Fibroblast of mammary gland (primary cell): ENCODE measurements at places on chromosomes 7 and 10.
A peak's percentile ranks its signal among the peaks of the same experiment; 100 is the strongest.

- DNase-seq: no peak
Measured at GRCh38 chr7:19930051-19930450, 156.6 kb upstream of the TMEM196 start.

GRCh38 chr7:137206770-137207169 is 136.8 kb downstream of the PTN start:
- DNase-seq: no peak

GRCh38 chr10:86654411-86655172 is at the start of gene OPN4:
Gene OPN4, plus strand, starts transcription at chr10:86654547. Its CDS starts 237 bp downstream, at chr10:86654784.
- DNase-seq: peak; percentile 36

GRCh38 chr7:132368246-132368900 is 207.9 kb downstream of the PLXNA4 start:
- DNase-seq: no peak

GRCh38 chr7:123537026-123537642 is 2.7 kb upstream of the IQUB start:
- DNase-seq: peak; percentile 41

DNA sequence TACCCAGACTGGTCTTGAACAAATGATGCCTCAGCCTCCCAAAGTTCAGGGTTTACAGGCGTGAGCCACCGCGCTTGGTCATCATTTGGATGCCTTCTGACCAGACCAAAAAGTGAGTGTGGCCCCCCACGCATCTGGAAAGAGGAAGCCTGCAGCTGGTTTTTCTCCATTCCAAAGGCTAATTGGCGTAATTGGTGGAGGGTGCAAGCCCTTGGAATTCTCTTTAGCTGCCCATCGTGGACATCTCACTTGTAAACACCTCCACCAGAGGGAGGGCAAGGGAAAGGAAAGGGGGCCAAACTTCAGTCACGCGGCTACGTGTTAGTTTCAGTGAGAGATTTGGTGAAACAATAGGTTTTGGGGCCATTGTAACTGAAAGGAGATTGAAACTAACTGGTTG is 4.1 kb upstream of the ARHGAP21 start:
- no peak for DNase-seq

DNA sequence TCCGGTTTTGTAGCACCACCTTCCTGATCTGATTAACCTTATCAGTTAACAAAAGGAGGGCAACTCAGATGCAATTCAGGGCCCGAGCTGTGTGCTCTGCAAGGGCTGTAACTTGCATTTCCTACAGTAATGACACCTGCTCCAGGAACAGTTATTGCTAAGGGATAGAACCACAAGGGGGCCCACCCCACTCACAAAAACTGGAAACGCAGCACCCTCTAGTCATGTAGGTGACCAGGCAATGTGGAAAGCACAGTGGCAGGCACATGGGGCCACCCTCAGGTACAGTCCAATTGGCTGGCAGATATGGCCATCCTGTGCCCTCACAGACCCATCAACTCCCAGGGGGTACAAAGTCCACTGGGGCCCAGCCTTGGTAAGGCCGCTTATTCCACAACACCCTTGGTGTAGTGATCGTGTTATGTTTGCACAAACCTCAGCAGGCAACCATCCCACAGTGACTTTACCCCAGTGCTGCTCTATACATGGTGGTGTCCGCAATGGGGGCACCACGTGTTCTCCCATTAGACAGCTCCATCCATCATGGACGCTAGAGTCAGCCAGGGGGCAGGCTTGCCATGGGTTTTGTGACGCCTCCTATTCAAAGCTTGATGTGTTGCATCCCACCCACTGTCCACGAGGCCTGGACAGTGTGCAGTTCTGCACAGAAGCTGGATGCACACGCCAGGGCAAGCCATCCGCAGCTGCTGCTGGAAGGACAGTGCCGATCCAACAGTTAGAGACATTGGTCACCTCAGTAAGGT is 9.4 kb downstream of the RNF133 start:
- no peak for DNase-seq

- no peak for DNase-seq
Measured at GRCh38 chr10:71256661-71257318, 44.4 kb downstream of the UNC5B start.

DNA sequence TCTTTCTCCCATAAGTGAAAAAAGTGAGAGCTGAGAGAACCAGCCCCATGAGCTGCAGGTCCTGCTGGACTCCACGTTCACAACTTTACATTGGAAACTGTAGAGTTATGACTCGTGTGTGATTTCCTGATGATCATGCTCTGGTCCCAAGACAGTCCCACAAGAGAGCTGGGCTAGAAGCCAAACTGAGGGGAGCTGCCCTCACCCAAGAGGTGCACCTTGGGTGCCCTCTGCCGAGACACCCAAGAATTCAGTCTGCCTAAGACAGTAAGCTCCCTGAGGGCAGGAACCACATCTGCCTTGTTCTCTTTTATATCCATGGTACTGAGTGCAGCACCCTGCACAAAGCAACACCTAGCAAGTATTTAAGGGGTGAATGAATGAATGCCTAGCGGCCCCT is 112.8 kb upstream of the SFMBT2 start:
- DNase-seq: no peak

- no peak for DNase-seq
Measured at GRCh38 chr10:116621476-116621875, 723 bp downstream of the PNLIPRP2 start.

DNA sequence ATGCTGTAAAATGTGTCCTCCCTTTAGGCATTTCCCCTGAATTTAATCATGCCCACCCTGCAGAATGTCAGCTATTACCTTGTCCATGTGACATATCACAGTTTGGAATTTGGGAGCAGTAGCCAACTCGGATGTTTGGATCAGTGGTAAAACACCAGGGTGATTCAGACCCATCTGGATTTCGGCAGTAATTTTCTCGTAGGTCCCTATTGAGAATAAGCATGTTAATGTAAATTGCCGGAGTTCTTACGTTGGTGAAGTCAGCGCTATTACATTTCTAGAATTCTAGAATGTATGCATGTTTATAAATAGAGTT is 44.1 kb downstream of the HGF start:
- peak; percentile 91 for DNase-seq
